Activated CD4-positive, alpha-beta T cell treated with anti-CD3 and anti-CD28 coated beads for 4 hours (primary cell): ENCODE measurements at places on chromosomes 1 and 21.
A peak's percentile ranks its signal among the peaks of the same experiment; 100 is the strongest.

GRCh38 chr1:117826540-117827078 is 102.8 kb downstream of the GDAP2 start:
- DNase-seq, result no peak

- DNase-seq, result no peak
Observed at GRCh38 chr21:43193651-43194302, 25.0 kb downstream of the CRYAA start.

DNA sequence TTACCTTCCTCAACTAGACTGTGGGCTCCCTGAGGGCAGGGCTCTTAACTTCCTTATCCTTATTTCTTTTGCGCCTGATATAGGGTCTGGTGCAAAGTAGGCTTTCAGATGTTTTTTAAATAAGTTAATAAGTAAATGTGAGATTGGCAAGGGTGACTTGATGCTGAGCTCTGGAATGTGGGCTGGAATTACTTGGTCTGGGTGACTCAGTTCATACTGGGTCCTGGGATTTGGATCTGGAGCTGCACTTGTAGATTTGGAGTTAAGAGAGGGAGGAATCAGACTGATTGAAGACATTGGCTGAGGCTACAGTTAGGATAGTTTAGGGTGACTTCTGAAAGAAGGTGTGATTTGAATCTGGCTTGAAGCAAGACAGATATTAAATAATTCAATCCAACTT is 190.9 kb downstream of the GIPC2 start:
- no peak for DNase-seq

DNA sequence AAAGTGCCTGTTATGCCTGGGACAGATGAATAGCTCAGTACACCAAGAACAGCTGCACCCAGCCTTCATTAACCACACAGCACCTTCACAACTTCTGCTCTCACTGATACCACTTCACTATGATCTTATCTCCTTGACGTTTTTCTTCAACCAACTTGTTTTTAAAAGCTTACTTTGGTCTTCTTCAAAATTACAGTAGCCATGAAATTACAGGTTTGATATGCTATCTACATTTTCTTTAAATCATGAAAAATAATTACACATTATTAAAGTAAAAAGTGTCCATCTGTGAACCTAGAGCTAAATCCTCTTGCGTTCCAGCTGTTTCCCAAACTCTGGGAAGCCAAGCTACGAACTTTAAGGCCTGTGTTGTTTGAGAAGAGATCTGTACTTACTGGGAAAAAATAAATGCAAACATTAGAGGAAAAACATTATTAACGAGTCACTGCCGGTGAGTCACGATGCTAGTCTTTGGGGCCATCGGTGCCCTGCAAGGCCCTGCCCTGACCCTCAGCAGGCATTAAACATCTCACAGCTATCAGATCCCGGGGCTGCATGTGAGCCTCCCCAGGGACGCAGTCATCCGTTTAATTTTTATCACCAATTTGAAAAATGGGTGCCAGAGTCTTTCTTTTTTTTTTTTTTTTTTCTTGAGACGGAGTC is 56.3 kb upstream of the GPR153 start:
- no peak for DNase-seq

DNA sequence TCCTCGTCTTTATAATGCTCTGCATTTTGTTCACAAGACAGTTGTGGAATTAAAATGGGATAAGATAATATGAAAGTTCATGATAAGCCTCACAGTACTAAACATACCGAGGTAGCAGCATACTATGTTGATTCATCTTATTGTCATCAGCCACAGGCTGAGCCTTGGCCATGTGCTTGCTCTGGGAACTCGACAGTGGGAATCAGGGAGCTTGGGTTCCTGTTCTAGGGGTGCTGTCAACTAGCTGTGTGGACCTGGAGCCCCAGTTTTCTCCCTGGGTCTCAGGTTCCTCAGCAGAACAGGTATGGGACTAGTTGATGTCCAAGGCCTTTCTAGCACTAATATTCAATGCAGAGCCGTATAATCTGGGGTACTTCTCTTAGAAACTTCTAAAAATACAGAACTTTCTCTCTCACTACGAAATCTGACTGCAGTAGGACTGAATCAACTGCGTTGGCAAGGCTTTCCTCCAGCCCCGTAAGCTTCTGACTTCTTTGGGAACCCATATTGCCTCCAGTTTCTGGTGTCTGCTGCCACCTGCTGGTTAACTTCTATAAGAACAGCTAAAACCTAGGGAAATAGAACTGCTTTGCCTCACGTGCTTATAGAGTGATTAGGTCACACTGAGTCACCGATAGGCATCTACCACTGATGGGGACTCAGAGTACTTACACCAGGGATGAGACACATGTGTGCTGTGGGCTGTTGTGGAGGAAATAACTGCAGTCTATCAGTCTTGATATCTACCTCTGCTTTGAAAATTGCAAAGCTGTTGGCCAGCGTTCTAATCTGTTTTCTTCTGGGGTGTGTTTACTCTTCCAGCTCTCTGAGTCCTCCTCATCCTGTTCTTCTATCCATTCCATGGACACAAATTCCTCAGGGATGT is 110.9 kb downstream of the RGL1 start:
- peak; percentile 79 for DNase-seq
